ENCODE measurements at places on chromosomes 13 and 19.

- DNase-seq, result no peak
These were observed 6.5 kb upstream of the CASP14 start for GRCh38 chr19:15042826-15043225.

DNA sequence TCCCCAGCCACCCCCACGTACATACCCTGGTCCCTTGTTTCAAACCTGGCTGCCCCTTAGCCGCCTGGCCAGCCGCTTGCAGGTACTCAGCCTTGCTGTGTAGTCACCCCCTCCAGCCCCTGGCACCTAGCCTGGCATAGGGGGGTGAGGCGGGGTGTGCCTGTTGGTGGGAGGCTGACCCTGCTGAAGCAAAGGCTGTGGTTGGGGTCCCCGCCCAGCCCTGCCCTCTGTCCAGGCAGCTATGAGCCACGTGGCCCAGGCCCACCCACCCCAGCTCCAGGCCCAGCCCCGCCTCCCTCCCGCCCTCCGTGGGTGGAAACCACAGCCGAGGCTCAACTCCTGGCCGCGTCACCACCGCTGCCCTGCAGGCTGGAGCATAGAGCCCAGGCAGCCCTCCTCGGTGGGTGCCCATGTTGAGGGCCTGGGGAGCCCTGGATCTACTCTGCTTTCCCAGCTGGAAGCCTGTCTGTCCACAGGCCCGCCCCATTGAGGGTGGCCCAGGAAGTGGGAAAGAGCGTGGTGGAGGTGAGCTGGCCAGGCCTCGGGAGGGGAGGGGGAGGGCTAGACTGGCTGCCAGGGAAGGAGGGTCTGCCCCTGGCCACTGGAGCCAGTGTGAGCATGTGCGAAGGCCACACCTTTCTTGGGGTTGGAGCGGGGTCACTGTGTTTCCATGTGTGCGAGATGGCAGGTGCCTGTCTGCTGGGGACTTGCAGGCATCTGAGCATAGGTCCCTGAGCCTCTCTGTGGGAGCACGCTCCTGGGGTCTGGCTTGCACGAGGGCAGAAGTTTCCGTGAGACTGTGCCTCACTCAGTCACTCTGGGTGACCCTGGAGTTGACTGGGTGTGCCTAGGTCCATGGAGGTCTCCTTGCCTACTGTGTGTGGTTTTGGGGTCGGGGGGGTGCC is 31.0 kb downstream of the PAK4 start:
- no peak for DNase-seq

GRCh38 chr19:4704317-4704673 is 19.3 kb downstream of the DPP9 start:
- no peak for DNase-seq

- DNase-seq, result no peak
These were observed 5.5 kb upstream of the RLN3 start for GRCh38 chr19:14022469-14022868.

DNA sequence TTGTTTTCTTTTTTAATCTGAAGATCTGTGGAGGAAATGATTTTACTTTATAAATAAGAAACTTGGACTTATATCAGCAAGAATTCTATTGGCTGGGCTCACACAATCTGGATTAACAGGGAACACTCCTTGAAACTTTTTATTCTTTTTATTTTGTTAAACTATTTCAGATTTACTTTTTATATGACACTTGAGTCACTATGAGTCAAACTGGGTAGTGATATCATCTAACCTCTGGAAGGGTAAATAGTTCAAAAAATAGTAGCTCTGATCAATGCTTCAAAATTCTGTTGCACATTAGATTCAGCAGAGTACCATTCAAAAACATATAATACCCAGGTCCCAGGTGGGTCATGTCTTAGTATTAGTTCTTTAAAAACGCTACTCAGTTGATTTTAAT is 55.1 kb upstream of the NBEA start:
- no peak for DNase-seq

DNA sequence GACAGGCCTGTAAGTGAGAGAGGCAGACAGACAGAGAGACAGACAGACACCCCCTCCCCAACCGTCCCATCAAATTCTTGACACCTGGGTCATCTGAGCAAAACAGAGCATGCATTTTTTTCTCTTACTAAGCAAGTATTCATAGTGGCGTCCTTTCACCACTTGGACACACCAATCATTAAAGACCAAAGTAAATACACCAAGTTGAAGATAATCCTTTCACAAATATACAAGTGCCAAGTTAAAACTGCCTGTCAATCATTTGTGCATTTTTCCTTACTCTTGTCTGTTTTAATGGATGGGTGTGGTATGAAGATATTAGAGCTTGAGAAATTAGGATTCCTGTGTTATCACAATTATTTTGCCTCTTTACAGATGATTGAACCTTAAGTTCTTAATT is 337.3 kb downstream of the ATP8A2 start:
- no peak for DNase-seq

DNA sequence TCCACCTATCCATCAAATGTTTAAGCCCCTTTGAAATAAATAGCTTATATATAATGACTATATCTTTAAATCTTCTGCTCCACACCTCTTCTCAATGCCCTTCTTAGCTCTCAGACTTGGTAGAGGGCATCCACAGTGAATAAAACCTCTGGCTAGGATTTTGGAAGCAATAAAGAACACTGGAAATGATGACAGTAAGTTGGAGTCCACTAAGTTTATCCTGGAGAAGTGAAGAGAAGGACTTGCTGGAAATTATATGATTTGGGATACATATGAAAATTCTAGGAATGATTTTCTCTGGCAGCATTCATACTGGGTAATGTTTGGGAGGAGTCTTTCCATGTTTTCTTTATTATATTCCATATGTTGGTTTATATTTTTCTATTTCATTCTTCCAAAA is 133.5 kb upstream of the KL start:
- no peak for DNase-seq

GRCh38 chr19:18002347-18002850 is 5.6 kb upstream of the ARRDC2 start:
- DNase-seq, result no peak

GRCh38 chr13:64674126-64674525 is 2556.0 kb downstream of the PCDH9 start:
- no peak for DNase-seq

DNA sequence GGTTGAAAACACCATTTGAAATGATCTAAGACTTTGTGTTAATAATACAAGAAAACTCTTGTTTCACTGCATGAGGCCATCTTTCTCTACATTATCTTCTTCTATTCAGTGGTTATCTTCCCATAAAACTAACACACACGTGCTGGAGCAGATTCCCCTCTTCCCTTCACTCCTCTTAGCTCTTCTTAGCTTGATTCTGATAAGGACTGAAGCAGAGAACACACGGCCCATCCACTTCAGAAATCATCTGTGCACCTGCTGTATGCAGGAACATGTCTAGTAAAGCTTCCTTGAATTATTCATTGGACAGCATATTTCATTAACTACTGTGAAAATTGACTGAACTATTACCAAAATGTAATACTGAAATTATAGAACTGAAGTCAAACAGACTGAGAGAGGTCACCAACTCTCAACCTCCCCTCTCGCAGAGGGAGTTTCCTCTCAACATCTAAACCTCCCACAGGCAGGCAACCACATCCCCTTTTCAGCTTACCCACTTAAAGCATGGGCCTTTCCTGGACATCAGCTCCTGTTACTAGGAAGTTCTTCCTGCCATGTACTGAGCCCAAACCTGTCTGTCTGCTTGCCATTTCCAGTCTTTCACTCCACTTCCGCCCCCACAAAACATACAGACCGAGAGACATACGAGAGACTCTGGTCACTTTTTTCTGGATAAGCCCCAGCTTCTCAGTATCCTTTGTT is 113.9 kb downstream of the CRYL1 start:
- peak; percentile 25 for DNase-seq

All from stimulated activated CD8-positive, alpha-beta memory T cell treated with anti-CD3 and anti-CD28 coated beads, Interleukin-15, amount 100 ng/mL, for 48 hours (primary cell).